ENCODE measurements at places on chromosomes 4 and X.

DNA sequence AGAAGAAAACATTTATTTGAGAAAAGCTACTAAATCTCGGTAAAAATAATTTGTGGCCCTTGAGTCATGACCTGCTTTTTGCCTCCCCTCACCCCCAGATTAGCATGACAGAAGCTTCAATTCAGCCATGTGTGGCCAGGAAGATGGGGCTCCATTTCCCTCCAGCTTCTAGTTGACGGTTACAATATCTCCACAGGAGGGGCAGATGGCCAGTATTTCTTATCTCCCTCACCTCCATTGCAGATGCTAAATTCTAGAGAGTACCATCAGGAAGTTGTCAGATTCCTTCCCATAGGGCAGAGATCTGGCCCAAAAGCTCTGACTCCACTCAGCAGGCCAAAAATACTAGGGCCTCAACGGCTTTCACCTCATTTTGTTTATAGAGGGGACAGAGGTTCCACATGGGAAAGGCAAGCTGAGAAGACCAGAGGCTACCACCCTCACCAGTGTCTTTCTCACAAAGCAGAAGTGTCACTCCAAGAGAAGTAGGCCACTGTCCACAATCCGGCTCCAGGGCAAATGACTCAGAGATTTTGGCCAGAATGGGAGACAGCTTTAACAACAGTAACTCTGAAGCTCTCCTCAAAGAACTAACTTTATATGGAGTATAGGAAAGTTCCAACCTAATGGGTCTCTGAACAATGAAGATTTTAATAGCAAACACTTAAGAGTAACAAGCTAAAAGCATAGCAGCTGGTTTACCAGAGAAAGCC lies 108.3 kb downstream of the TBC1D19 start:
- DNase-seq = no peak

DNA sequence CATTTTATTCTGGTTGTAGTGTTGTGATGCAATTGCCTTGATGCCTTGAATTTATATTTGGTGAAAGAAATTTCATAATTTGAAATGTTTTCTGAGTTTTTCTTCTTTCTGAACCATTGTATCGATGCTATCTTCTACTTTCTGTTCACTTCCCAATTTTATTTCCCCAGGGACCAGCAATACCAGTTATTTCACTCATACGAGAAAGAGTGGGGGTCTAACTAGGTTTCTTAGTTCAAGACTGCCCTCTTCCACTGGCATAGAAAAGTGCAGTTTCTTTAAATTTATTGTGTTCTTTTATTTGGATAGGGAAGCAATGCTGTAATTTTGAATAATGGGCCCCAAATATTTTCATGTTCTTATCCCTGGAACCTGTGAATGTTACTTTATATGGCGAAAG lies 544.0 kb upstream of the ADGRL3 start:
- DNase-seq = no peak

DNA sequence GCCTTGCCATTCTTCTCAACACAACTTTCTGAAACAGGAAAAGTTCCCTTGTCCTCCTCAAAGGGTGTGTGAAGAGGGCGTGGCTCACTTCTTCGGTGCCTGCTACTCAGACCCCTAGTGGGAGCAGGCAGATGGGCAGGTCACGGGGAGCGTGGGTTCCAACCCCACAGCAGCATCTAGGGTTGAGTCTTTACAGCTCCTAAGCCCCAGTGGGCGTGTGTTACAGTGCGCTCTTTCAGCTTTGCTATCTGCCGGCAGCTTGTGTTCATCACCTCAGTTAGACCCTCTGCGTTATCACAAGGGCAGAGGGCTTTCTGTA lies 57.5 kb upstream of the KLF3 start:
- no peak for DNase-seq

DNA sequence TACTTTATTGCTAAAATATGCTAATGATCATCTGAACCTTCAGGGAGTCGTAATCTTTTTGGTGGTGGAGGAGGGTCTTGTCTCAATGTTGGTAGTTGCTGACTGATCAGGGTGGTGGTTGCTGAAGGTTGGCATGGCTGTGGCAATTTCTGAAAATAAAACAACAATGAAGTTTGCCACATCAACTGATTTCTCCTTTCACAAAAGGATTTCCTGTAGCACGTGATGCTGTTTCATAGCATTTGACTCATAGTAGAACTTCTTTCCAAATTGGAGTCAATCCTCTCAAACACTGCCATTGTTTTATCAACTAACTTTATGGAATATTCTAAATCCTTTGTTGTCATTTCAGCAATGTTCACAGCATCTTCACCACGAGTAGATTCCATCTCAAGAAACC lies 19.3 kb downstream of the DDIT4L start:
- no peak for DNase-seq

GRCh38 chrX:30887288-30887687 lies 1.8 kb downstream of the TAB3 start:
- DNase-seq = no peak

DNA sequence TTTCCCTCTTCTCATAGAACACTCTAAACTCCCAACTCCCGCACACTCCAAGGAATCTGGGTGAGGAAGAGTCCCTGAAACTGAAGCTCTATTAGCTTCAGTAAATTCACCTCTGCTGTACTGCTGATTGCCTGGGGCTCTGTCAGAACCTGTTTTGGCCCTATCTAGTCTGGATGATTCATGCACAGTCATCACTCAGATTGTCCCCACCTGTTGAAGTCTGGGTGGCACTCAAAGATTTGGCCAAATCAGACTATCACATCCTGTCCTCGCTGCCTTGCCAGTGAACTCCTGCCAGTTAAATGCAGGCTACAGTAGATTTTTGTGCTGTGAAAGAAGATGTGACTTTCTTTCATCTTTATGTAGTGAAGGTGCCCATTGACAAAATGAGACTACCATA lies 63.5 kb upstream of the EMCN start:
- no peak for DNase-seq

- no peak for DNase-seq
Measured at GRCh38 chrX:111543212-111543741, 31.8 kb downstream of the SERTM2 start.

GRCh38 chrX:361231-362145 lies 25.2 kb downstream of the PPP2R3B start:
- no peak for DNase-seq

GRCh38 chr4:106986486-106986885 lies 49.6 kb downstream of the DKK2 start:
- DNase-seq = no peak

GRCh38 chr4:94959307-94959706 lies 201.6 kb downstream of the BMPR1B start:
- DNase-seq = no peak

Data from stimulated activated CD4-positive, alpha-beta T cell treated with anti-CD3 and anti-CD28 coated beads, TNF-alpha, amount 100 ng/mL, for 48 hours (primary cell).